ENCODE measurements at places on chromosomes 16 and 17.

DNA sequence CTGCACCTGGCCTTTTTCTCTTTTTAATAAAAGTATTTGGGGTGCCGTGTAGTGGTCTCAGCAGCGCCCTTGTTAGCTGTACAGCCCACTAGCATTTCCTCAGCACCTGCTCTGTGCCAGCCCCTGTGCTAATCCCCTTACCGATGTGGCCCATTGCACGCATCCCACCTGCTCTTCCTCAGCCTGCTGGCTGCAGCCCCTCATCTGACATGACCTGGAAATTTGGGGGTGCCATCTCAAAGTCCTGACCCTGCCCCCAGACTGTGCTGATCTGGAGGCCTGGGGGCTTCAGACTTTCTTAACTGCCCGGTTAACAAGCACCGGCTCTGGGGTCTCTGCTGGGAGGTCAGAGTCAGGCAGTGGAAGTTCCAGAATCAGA lies 10.4 kb downstream of the GPRC5C start:
- no peak for DNase-seq

DNA sequence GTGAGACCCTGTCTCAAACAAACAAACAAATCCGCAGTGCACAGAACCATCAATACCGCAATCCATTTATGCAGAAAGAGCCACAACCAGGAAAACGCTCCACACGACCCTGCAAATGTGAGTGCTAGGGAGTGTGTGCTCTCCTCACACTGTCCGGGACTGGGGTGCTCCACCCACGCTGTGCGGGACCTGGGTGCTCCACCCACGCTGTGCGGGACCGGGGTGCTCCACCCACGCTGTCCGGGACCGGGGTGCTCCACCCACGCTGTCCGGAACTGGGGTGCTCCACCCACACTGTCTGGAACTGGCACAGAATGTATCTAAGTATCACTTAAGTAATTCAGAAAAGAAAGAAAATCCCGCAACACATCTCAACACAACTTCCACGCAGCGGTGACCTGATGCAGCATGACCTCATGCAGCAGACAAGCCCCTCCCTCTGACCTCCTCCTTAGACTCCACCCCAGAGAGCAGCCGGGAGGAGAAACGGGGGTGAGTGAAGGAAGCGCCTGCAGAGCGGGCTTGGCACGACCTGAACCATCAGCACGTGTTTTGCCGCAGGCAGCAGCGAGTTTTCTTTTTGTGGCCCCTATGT lies 38.5 kb downstream of the ZNF276 start:
- DNase-seq = no peak

GRCh38 chr17:5694551-5694950 lies 110.2 kb upstream of the NLRP1 start:
- no peak for DNase-seq

DNA sequence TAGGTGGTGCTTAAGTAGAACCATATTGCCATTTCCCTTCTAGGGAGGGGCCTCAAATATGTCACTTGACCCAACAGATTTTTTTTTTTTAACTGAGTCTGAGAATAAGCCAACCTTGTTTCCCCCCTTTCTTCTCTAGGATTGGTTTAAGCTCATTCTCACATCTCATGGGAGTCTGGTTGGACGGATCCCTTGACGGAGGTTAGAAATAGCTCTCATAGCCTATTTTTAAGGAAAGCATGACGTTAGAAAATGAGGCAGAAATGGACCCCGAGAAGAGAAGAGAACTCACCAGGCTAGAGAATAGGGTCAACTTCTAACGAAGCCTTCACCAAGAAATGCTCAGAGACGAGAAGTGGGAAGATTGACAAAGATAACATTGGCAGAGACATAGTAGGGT lies 95.1 kb upstream of the ZFHX3 start:
- DNase-seq = no peak

DNA sequence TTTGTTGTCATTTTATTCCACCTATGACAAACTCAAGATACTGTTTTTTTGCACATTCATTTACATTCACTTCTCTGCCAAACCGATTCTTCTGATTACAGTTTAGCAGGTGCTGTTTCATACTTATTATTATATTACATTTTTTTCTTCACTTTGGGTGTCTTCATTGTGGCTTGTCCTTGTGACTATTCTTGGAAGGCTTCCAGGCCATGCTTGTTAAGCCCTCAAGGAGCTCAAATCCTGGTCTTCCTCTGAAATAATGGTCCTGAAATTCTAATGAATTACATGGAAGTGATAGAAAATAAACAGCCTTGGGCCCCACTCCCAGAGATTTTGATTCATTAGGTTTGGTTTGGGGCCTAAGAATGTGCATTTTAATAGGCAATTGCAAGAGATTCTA lies 1.4 kb downstream of the KRTAP2-4 start:
- DNase-seq = no peak

GRCh38 chr17:21271454-21272183 lies 12.9 kb upstream of the MAP2K3 start:
- no peak for DNase-seq

- DNase-seq = no peak
These were observed 83.0 kb downstream of the ABCC1 start for GRCh38 chr16:16032271-16032979.

- DNase-seq = no peak
These were observed 3.6 kb downstream of the CD19 start for GRCh38 chr16:28935346-28935745.

DNA sequence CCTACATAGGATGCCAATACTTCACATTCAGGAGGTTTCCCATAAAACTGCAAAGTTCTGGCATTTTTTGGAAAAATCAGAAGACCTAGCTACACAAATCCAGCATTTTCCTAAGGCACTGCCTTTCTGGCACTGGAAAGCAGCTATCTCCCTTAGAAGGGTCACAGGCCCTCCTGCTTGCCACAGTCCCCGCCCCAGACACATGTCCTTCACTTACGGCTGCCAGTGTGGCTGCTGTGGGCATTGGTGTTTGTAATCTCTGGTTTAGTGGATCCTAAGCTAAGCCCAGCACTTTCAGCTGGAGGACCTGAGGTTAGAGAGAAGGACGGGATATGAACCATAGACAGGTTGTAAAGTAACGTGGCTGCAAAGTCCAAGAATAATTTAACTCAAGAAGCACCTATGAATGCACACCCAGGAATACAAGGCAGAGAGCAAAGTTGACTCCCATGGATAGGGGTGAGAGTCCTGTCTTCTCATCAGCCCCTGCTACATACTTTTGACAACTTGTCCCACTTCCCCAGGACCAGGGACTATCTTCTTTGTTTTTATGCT lies 100.0 kb downstream of the XYLT1 start:
- no peak for DNase-seq

DNA sequence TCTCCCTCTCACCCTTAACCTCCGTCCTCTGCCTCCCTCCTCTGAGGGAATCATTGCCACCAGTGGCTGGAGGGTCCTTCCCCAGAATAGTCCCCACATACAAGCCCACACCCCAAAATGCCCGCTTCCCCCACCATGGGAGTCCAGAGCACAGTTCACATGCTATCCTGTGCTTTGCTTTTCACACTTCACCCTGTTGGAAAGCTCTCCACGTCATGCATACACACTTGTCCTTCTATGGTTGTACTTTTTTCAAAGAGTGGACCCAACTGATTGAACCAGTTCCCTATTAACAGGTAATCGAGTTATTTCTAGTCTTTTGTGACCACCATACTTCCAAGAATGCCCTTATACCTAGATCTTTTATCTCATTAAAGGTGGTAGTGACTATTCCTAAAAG lies 23.8 kb upstream of the KIFC3 start:
- DNase-seq = no peak

GRCh38 chr17:75087558-75088453 lies at the start of gene SLC16A5:
TSS of gene SLC16A5 (plus strand) at chr17:75087954. CDS start at chr17:75093637, 5,683 bp downstream.
- DNase-seq = peak; percentile 48

DNA sequence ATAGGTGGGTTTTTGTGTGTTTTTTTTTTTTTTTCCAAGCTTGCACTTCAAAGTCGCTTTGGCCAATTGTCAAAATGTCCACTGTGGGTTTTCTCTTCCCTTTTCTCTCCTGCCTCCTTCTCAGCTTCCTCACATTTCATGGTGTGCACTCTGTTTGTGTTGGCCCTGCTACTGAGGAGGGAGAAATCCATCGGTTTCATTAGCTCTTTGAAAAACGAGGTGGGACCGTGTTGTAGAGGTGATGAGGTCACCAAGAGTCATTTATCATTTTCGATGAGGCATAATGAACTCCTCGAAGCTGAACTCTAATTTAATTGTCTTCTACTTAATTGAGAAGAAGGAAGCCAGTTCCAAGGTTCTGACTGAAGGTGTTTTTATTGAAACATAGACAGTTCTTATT lies 174.4 kb upstream of the TOX3 start:
- no peak for DNase-seq

DNA sequence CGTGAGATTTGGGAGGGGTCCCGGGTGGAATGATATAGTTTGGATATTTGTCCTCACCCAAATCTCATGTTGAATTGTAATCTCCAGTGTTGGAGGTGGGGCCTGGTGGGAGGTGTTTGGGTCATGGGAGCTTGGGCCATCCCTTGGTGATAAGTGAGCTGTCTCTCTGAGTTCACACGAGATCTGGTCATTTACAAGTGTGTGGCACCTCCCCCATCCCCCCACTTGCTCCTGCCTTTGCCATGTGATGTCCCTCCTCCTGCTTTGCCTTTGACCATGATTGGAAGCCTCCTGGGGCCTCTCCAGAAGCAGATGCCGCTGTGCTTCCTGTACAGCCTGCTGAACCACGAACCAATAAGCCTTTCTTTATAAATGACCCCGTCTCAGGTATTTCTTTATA lies 21.3 kb upstream of the BAIAP2 start:
- DNase-seq = no peak

DNA sequence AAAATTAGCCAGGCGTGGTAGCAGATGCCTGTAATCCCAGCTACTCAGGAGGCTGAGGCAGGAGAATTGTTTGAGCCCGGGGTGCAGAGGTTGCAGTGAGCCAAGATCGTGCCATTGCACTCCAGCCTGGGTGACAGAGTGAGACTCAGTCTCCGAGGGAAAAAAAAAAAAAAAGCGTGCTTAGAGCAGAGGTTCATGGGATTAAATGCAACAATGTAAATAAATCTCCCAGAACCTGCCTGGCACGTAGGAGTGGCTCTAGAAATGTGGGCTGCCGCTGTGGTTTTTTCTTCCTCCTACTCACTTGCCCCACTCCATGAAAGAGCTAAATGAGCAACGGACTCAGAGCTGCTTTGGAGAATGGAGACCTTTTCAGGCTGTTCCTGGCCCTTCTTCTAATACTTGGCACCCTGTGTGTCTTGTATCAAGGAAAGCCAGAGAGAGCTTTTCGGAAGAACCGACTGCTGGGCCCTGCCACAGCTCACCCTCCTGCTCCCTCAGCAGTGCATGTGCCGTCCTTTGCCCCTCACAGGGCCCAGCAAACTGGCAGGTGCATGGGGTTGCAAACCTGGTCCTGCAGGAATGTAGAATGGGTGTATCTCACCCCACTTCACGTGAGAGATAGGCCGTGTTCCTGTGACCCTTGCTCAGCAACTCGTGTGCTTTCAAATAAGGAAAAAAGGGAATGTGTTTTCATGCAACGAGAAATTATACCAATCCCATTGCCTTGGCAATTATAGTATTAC lies 52.0 kb downstream of the LDHD start:
- peak; percentile 56 for DNase-seq

DNA sequence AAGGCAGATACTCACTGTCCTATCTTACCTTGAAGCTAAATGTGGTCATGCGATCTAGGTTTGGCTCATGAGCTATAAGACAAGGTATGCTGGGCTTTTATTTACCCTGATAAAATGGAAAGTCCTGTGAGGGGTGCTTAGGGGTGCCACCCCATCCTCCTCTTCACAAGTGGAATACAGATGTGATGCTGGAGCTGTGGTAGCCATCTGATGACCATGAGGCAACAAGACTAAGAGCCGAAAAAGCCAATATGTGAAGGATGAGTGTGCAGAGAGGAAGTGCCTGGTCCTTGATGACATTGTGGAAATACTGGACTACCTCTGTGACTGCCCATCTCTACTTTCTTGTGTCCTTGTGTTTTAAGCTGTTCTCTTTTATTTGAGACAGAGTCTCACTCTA lies 58.1 kb upstream of the TMC5 start:
- no peak for DNase-seq

GRCh38 chr17:82096709-82097183 lies 1.3 kb downstream of the FASN start:
- DNase-seq = no peak

GRCh38 chr16:67537636-67538591 lies 9.3 kb downstream of the RIPOR1 start:
- DNase-seq = peak; percentile 65

DNA sequence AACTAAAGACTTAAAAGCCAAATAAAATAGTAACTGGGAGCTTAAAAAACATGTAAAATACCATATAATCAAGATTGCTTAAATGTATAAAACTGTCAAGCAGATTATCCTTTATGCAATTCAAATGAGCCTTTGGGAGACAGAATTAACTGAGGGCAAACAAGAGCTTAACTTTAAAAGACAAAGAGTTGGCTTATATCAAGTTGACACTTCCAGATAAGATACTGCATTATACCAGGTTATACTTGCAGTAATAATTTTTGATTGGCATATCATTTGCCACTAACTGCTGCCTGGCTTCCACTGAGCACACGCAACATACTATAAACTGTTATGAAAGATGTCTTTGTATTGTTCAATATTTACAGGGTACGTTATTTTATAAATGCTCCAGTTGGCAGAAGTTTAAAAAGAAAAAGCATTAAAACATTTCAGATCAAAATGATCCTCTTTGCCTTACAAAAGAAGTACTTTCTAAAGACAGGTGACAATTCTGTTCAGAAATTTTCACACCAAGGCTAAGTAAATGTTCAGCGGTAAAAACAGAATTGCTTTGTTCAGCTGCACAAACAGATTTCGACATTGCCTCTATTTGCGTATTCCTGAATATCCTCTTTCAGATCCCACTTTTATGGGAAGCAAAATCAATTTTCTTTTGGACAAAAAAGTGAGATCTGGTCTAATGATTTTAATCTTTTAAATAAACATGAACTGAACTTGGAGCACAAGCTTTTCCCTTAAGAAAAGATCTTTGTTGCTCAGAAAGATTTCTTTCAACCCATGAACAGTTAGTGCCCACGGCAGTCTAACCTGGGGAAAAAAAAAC lies 50.7 kb downstream of the TOX3 start:
- DNase-seq = no peak

- DNase-seq = no peak
These were observed at the start of gene NHERF2 for GRCh38 chr16:2026461-2027023. TSS of gene NHERF2 (plus strand) at chr16:2026902. CDS start at chr16:2027006, 104 bp downstream.

DNA sequence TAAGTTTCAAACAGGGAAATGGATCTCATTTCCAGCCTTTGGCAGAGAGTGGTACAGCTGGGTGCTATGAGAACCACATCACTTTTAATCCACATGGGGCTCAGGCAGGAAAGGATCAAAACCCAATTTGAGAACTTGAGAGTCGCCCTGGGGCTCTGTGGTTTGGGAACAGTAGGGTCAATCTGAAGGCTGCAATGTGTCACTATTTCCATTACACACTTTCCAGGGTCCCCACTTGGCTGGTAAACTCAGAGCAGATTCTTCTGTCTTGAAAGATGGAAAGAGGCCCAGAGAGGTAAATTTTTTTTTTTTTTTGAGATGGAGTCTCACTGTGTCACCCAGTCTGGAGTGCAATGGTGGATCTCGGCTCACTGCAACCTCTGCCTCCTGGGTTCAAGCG lies 6.7 kb upstream of the HIGD1B start:
- DNase-seq = peak; percentile 40
